Left cardiac atrium (tissue), 4 donors: ENCODE measurements at places on chromosomes 2 and 18.

- no peak for DNase-seq
Measured at GRCh38 chr2:85257970-85258605, 69.7 kb downstream of the TGOLN2 start.

DNA sequence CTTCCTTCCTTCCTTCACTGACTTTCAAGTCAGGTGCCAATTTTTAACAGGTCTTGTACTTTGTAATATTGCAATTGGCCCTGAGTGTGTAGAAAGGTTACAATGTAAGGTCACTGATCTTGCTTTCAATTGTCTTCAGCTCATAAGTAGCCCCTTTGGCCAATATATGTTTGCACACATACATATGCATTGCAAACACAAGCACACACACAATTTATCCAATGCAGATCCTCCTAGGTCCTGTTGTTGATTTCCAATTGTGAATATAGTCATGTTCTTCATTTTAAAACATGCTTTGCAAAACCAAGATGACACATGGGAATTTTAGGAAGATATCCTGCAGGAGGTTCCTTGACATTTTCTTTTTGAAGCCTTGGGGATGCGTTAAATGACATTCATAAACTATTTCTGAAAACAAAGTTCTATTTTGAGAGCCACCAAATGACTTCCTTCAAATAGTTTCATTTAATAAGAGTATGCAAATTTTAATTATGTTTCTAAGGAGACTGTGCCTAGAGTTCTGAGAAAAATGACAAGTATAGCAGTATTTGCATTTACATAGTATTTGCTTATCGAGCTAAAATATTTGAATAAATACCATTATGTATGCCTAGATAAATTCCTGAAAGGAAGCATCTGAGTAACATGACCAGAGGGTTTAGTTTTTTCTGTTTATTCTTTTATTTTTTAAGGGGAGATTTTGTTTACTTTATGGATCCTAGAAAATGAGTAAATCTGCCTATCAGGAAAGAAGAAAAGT is 117.1 kb upstream of the TMEFF2 start:
- DNase-seq = no peak

DNA sequence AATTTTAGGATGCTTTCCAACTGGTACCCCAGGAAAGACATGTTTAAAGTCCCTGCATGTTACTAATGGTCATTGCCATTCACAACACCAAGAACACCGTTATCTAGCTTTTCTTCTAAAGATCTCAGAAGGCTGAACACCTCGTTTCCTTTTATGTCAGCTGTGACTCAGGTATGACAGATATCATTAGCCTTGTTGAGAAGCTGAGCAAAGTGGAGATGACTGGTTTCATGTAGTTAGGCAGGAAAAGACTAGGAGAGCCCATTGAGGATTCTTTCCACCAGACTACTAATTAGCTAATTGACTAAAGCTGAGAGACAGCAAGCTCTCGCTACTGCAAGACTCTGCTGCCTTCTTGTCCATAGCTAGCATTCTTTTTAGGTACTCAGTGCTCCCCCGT is 32.0 kb upstream of the ARL5A start:
- no peak for DNase-seq

DNA sequence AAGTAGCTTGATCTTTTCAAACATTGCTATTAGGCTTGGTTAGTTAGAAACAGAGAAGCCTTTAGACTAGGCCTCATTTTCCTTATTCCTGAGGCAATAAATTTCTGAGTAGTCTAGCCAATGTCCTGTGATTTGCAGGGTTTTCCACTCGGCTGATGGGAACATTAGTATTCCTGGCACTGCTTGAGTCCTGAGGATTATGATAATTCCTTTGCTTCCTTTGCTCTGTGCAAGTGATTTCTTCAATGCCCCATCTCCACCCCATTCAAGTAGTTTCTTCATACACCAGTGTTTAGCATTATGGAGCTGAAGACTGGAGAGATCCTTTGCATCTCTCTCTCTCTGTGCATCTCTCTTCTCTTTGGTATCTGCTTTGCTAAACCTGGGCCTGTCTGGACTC is 14.3 kb upstream of the SLC4A10 start:
- DNase-seq = no peak
